Anterior cingulate cortex (tissue), 58 donors: ENCODE measurements at places on chromosomes 3 and 15.
A peak's percentile ranks its signal among the peaks of the same experiment; 100 is the strongest.

- no peak for DNase-seq
Measured at GRCh38 chr3:30835667-30836066, 58.8 kb downstream of the GADL1 start.

DNA sequence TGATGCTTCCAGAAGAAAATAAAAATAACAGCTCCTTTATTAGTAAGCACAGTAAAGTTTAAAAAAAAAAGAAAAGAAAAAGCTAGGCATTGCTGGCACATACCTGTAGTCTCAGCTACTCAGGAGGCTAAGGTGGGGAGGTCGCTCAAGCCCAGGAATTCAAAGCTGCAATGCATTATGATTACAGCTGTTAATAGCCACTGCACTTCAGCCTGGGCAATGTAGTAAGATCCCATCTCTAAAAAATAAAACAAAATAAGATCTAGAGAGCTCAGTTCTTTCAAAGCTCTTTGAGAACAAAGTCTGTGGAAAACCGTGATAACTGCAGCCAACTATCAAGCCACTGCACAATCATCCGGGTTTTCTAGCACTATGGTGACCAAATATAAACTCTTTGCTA is 212.2 kb downstream of the ZMAT3 start:
- no peak for DNase-seq

DNA sequence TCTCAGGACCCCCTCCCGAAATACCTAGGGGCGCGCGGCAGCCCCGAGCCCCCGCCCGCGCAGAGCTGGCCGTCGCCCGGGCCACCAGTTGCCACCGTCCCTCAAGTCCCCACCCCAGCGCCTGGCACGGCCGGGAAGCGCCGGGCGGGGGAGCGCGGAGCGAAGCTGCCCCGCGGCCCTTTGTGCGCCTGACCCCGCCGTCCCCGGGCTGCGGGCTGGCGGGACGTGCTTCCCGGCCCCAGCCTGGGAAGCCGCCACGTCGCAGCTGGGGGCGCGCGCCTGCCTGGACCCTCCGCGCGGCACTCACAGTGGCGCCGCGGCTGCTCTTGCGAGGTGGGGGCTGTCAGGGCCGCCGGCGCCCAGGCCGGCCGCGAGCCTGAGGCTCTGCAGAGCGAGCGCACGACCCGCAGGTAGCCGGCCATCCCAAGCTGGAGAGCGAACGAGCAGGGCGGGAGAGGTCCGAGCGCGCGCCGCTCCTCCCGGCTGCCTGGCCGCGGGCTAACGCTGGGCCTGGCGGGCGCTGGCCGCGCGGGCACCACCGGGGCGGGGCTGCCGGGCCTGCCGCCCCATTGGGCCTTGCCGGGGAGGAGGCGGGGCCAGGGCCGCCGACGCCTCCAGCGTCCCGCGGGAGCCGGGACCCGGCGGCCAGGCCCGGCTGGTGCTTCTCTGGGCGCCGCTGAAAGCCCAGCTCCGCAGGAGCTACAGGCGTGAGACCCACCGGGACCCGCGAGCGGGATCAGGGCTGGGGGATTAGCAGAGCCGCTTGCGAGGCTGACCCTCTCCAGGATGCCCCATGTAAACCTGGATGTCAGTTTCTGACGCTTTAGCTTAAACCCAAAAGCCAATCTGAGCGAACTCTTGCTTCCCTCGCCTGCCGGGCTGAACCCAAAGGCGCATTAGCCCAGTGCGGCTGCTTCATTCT is at the start of gene IDH2:
IDH2 (minus strand) TSS at position 500 of the 922 bp plus-strand sequence; CDS start at position 422, 78 bp downstream.
- peak; percentile 51 for DNase-seq

GRCh38 chr3:143036557-143036956 is 35.2 kb downstream of the U2SURP start:
- DNase-seq = no peak

DNA sequence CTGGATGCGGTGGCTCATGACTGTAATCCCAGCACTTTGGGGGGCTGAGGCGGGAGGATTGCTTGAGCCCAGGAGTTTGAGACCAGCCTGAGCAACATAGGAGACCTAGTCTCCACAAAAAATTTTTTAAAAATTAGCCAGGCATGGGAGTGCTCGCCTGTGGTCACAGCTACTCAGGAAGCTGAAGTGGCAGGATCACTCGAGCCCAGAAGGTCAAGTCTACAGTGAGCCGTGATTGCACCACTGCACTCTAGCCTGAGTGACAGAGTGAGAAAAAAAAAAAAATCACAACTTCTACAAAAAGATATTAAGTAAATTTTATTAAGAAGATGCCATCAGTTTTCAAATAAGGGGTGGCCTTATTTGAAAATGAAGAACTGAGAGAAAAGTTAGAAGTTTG is 11.9 kb upstream of the PLA2G4D start:
- DNase-seq = no peak
